ENCODE measurements at places on chromosomes 5 and 9.

GRCh38 chr9:121613009-121613752 lies 38.3 kb upstream of the DAB2IP start:
- DNase-seq, result no peak

DNA sequence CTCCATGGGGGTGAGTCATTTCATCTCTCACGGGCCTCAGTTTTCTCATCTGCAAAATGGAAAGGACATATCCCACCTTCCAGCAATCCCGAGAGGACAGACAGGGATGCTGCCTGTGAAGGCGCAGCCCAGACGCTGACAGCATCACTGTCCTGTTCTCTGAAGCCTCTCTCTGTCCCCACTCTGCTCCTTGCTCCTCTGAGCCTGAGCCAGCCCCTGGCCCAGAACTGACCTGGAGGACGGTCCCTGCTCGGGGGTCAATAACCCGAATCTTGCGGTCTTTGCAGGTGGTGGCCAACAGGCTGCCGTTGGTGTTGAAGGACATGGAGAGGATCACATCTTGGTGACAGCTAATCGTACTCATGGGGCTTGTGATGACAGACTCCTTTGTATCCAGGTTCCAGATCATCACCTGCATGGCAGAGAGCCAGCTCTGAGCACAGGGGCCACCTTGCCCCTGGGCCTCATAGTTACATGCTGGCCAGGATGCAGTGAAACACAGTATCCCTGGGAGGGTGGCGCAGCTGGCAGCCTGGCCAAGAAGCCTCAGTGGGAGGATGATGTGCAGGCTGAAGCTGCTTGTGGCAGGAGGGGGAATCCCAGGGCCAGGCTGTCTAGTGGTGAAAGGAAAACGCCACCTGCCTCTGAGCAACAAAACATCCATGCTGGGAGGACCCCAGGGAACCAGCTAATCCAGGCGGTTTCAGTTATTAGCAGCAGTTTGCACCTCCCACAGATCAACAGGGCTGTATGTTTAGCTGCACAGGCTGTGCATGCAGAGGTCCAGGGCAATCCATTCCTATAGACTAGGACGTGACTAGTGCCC lies 14.0 kb upstream of the TRIM14 start:
- DNase-seq, result no peak

DNA sequence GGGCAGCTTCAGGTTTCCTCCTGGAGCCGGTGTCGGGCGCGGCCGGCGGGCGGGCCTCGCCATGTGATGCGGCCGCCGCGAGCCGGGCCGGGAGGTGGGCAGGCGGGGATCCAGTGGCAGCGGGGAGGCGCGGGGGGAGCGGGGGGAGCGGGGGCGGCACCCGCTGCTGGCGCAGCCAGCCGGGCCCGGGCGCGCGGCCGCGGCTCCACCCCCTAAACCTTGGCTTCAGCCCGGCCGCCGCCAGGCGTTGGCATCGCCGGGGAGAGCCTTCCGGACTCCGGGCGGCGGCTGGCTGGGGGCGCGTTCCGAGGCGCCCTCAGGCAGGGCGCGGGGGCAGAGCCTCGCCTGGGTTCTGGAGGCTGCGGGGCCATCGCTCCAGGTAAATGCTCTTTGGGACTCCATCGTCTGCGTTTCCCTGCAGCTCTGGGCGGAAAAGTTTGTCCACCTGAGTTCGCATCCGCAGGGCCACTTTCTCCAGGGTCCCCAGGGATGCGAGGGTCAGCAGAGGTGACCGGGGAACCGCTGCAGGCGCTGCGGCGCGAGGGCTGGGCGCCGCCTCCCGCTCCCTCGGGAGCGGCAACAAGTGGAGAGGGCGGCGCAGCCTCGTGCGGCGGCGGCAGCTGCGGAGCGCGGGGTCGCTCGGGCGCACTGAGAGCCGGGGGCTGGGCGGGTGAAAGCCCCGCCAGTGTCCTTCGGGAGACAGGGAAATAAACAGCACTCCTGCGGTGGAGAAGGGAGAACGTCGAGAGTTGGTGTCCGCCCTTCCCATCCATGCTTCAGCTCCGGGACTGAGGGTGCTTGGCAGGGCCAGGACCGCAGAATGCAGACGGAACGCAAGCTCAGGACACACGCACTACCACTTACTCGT lies at the start of gene ARHGEF28:
Gene ARHGEF28, plus strand, starts transcription at position 253 of the 868 bp plus-strand sequence. CDS start 58,656 bp downstream, outside the sequence.
- peak; percentile 87 for DNase-seq

GRCh38 chr9:110623462-110624025 lies 44.0 kb upstream of the SVEP1 start:
- DNase-seq, result peak; percentile 44

DNA sequence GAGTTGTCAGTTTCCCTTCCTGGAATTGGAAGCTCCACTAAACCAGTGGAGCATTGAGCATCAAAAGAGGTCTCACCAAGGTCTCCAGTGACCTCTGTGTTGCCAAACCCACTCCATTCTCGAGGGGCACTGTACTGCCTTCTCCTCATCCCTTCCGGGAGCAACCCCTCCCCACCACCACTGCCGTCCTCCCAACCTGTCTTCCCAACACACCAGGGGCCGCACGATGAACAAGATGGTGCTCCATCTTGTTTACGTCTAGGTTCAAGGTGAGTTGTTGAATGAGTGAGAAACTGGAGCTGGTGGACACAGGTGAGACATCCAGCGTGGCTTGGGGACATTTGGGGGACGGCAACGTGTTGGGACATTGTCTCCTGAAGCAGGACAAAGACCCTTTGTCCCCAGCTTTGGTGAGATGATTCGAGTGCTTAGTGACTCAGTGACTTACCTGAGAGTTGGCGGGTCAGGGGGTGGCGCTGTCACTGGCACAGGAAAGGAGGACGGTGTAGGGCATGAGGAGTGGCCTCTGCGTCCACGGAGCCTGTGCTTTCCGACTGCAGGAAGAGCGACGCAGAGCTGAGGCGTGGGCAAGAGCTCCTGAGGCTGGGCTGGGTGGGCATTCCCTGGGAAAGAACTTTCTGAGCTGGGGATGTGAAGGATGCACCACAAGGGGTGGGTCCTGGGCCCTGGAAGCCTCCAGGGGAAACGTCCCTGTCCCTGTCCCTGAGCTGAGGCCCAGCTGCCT lies 44.8 kb upstream of the RNU6ATAC start:
- peak; percentile 3 for DNase-seq

DNA sequence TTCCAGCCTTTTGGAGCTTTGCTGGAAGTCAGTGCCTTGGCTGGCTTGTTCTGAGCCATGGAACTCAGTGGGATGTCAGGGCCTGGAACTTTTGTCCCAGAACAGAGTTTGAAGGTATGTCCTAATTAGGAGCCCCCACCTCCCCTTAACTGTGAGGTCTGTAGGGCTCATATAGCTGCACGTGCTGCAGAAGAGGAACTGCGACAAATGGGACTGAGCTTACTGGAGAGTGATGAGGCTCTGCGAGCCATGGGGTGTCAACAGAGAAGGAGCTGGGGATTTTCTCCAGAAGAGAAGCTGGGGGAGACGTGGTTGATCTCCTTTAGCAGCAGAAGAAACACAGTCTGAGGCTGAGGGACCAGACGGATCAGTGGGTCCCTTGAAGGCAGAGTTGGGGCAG lies 10.9 kb downstream of the TMEM8B start:
- DNase-seq, result no peak

DNA sequence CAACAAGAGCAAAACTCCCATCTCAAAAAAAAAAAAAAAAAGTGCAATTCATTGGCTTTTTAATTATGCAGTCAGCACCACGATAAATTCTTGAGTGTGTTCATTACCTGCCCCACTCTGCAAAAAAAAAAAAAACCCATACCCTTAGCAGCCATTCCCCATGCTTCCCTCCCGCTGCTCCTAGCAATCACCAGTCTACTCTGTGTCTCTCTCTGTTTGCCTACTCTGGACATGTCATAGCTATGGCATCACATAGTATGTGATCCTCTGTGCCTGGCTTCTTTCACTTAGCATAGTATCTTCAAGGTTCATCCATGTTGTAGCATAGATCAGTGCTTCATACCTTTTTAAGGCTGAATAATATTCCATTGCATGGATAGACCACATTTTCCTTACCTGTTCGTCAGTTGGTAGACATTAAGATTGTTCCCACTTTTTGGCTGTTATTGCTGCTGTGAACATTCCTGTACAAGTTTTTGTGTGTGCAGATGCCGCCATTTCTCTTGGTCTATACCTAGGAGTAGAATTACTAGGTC lies 7.0 kb upstream of the PRR7 start:
- no peak for DNase-seq

- peak; percentile 2 for DNase-seq
Measured at GRCh38 chr5:176822041-176822792, 11.9 kb downstream of the UNC5A start.

DNA sequence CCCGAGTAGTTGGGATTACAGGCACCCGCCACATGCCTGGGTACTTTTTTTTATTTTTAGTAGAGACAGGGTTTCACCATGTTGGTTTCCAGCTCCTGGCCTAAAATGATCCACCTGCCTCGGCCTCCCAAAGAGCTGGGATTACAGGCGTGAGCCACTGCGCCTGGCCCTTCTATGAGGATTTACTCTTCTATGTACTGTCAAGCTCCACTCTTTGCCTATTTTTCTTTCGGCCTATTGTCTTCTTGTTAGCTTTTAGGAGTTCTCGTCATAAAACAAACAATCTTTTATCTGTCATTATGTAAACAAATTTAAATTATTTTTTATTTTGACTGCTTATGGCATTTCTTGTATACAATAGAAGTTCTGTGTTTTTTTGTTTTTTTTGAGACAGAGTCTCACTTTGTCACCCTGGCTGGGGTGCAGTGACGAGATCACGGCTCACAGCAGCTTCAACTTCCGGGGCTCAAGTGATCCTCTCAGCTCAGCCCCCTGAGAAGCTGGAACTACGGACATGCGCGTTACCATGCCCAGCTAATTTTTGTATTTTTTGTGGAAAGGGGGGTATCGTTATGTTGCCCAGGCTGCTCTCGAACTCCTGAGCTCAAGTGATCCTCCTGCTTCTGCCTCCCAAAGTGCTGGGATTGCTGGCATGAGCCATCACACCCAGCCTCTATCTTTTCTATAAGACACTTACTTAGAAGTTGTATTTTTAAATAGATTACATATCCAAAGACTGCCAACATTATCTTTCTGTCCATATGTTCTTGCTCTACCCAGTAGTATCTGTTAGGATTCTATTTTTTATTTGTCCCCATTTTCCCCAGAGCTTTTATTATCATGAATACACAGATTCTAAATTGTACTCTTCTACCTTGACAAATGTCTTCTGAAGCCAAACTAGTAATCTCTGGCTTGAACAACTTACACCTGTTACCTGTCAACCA lies 29.2 kb downstream of the CSNK1A1 start:
- no peak for DNase-seq

DNA sequence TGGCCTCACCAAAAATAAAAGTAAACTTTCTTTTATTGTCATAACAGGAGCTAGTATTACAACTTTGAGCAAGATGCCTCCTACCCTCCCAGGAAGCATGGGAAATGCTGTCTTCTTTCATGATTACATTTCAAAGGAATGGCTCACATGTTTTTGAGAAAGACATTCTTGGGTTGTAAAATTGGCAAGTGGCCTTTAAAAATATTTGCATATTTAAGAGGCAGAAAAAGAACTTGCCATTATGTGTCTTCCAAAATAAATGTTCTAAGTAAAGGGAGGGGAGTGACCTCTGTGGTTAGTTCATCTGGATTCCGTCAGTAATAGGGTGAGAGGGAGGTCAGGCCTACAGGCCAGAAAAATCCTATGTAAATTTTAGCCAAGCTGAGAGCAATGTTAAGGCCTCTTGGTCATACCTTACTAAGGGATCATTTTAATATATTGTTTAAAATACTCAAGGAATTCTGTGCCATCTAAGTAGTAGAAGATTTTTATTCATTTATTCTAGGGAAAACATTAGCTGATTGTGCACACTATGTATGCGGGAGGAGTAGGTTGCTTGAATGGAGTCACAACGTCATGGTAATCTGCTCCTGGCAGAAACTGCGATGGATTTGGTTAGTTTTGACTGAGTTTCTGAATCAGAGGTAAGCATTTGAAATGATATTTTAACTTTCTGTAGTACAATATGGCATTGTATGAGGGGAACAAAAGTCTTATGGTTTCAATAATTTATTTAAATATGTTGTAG lies 1485.7 kb upstream of the CDH9 start:
- no peak for DNase-seq

DNA sequence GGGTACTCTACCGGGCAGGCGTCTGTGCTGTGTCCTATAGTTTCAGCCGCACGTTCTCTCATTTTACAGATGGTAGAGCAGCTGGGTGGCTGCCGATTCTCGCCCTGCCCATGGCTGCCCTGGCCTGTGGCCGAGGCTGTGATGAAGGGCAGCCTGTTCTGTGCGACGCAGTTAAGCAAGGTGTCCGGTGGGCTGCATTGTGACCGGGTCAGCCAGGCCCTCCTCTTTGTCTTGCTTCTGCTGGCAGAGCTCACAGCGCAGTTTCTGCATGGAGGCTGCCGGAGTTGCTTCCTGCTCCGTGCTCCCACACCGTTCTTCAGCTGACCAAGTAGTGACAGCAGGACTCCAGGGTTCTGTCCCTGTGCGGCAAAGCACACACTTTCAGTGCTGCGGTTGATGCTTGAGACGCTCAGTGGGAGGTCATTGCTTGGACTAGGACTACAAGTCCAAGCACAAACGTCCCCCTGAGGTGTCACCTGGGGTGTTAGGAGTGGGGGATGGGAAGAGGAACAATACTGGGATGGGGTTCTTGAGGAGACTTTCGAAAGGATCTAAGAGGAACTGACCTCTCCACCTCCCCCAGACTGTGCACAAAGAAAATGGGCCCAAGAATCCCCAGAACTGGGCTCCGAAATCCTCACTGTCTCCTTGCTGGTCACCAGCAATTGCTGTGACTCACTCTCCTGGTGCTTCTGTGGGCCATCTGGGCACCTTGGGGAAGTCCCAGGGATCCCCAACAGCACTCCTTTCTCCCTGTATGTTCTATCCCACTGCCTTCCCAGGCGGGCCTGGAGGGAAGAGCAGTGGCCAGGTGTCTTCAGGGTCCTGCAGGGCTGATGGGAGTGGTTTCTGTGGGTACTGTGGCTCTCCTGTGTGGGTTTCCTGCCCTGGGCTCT lies 58.2 kb downstream of the GADD45G start:
- no peak for DNase-seq

DNA sequence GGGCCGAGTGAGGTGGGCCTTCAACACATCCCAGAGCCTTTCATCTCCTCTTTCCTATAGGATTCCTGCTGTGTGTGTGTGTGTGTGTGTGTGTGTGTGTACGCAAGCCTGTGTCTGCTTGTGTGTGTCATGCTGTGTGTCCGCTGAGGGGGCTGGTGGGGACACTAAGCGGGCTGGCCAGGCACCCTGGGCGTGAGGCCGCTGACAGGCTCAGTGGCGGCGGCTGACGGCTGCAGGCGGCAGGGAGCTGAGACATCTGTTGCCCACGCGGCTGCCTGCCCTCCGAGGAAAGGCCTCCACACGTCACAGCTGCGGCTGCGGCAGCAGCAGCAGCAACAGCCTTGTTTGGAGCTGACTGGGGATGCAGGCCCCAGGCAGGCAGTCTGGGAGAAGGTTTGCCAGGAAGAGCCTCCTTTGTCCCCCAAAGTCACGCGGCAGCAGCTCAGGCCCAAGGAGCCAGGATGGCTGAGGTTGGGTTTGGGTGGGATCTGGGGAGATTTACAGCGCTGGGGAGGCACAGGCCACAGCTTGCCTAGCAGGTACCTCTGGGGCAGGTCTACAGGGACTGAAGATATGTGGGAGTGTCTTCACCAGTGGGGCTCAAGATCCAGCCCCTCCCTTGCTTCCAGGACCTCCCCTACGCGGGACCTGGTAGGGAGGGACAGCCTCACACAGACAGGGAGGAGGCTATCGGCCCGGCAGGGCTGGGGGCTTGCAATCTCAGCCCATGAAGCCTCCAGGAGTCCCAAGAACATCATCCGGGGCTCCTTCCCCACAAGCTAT lies 1.8 kb downstream of the PDLIM4 start:
- peak; percentile 91 for DNase-seq

Data from BE2C (cell line).